ENCODE measurements at places on chromosomes 4 and X.

GRCh38 chr4:183118141-183118540, 19.1 kb downstream of the WWC2 start:
- no peak for DNase-seq

DNA sequence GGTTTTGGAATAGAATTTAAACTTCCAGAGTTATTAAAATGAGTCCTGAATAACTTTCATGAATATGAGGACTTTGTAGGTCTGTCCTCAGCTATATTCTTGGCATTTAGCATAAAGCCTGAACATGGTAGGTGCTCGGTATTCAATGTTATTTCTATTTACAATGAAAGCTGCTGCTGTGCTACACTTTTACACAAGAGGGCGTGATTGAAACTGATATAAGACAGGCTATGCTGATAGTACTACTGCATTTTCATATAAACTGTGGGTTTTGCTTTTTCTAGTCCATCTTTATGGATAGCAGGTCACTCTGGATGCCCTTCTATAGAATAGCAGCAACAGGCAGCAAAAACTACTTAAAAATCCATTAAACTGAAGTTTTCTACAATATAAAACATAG, 12.3 kb upstream of the GNPDA2 start:
- DNase-seq: no peak

GRCh38 chr4:152697284-152698088, 17.7 kb upstream of the TMEM154 start:
- no peak for DNase-seq

- DNase-seq: no peak
Measured at GRCh38 chr4:82799006-82799881, 648 bp upstream of the SCD5 start.

GRCh38 chr4:18816228-18816895, 794.8 kb upstream of the LCORL start:
- no peak for DNase-seq

GRCh38 chrX:154436983-154437752, at the start of gene GDI1:
Gene GDI1 (plus strand): TSS chrX:154437154. CDS start chrX:154437255, 101 bp downstream.
- peak; percentile 55 for DNase-seq

Data from CD4-positive, alpha-beta T cell treated with Interleukin-15 for 4 hours (primary cell).